ENCODE measurements at places on chromosomes 2 and 18.

DNA sequence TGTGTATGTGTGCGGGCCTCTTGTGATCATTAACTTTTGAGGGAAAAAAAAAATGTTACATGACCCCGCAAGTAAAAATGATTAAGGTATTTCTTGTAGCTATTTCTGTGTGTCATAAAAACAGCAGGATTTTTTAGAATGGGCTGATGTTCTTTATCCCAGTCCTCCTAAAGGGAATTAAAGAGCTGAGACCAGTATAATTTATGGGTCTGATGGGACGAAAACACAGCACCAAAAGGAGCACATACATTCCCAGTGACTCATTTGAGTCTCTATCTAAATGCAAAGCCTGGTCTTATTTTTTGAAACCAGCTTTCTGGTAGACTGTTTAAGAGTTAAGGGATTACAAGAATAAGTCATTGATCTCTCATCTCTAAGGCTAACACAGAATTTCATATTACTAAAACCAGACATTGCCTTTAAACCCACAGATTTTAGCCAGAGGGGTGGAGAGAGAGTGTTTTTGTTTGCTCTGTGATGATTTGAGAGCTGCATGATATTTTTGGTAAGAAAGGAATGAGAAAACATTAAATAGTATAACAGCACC is 342.3 kb upstream of the EPHA4 start:
- DNase-seq, result no peak

GRCh38 chr2:149729586-149729985 is 142.0 kb upstream of the MMADHC start:
- no peak for DNase-seq

DNA sequence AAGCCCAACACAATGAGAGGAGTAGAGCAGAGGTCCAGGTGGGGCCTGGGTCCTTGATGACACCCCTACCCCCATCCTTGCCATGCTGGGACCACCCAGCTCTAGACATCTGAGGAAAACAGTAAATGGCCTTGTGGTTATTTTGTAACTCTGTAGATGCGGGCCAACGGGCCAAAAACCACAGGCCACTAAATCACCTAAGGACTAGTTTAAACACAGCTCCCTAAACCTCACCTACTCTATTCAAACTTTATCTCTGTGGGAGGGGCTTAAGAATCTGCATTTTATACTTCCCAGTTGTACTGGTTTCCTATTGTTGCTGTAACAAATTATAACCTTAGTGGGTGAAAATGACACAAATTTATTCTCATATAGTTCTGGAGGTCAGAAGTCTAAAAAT is 19.0 kb upstream of the SERTAD2 start:
- DNase-seq, result no peak

DNA sequence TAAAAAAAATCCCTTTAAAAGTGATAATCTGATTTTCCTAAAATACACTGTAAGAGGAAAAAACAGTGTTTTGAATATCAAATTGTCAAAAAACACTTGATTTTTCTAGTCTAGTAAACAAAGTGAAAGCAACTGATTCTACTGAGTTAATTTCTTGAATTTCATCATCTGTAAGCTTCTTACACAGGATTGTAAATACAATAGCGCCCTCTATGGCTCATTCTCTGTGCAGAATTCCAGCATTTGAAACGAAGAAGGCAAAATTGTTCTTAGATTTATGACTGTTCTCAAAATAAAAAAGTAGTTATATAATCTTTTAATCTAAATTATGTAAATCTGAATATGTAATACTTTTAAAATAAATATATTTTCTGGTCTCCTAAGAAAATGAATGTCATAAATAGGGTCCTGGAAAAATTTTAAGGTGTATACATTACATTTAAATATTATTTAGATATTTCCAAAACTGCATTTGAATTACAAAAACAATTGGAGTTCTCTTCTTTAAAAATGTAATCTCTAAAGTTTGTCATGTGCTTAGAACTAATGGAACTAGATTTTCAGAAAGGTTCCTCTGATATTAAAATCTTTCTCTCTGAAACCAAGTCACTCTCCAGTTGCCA is 176.9 kb upstream of the MC4R start:
- peak; percentile 87 for DNase-seq

- DNase-seq, result no peak
Measured at GRCh38 chr2:110219496-110220189, 7.3 kb upstream of the MTLN start.

- no peak for DNase-seq
Measured at GRCh38 chr2:163259489-163259888, 420.9 kb upstream of the KCNH7 start.

DNA sequence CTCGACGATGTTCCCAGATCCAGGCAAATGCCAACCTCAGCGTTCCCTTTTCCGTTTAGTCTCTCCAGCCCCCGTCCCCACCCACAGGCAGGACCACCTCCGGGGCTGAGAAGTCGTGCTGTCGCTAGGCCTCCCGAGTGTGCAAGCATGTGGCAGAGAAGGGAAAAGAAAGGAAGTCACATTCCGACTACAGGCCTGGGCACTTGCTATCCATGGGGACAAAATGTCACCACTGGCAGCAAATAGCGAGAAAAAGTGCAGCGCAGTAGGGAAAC is 420 bp downstream of the PIGN start:
- DNase-seq, result no peak

GRCh38 chr2:98882971-98883779 is 52.9 kb downstream of the CRACDL start:
- DNase-seq, result no peak

DNA sequence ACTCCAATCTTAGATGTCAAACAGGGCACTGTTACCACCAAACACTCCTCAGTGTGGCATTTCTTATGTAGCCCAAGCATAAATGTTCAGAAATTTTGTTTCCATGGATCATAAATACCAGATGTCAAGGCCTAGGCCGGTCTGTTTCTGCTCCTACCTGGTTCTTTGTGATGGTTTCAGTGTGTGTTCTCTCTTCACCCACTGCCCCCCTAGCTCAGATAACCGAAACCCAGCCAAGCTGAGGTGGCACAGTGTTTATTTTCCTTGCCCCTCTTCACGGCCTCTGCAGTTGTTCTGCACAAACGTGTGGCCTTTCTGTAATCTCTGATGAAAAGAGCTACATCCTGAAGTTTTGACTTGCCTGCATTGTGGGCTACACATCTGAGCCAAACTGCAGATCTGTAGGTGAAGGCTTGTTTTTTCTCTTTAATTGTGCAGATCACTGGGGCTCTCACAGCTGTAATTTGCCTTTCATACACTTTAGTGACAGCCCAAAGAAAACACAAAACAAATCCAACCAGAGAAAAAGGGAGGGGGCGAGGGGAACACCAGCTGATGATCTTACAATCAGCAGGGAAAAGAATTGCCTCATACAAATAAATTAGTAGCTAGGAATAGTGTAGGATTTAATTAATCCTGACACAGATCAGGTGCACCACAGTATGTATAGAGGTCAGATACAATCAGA is 99.1 kb downstream of the NRP2 start:
- no peak for DNase-seq

GRCh38 chr2:219399716-219400478 is 12.2 kb upstream of the DNPEP start:
- DNase-seq, result no peak

GRCh38 chr2:37720533-37721200 is 49.2 kb upstream of the CDC42EP3 start:
- DNase-seq, result no peak

DNA sequence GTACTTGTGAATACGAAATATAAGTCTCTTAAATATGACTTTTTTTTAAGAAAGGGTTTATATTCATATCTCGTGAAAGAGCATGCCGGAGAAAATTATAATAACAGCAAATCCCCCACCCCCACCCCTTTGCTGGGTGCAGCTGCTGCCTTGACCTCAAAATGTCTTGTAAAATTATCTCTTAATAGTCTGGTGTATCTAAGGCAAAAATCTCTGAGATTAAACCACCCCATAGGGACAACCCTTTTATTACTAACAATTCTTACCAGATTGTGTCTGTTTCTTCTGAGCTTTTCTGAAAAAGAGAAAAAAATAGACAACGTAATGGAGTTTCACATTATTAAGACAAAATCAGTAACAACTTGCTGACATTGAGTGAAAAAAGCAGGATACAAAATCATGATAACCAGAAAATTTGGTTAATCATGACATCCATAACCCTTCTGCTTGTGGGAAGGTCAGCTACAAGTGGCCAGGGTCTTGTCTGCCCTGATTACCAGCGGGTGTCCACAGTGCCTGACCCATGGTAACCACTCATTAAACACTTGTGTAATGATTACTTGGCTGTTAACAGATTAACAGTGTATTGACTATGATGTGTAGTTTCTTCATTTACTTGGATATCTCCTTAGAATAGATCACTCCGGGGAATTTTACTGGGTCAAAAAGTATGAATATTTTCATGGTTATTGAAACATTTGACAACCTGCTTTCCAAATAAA is 1.5 kb downstream of the STRADB start:
- DNase-seq, result no peak

DNA sequence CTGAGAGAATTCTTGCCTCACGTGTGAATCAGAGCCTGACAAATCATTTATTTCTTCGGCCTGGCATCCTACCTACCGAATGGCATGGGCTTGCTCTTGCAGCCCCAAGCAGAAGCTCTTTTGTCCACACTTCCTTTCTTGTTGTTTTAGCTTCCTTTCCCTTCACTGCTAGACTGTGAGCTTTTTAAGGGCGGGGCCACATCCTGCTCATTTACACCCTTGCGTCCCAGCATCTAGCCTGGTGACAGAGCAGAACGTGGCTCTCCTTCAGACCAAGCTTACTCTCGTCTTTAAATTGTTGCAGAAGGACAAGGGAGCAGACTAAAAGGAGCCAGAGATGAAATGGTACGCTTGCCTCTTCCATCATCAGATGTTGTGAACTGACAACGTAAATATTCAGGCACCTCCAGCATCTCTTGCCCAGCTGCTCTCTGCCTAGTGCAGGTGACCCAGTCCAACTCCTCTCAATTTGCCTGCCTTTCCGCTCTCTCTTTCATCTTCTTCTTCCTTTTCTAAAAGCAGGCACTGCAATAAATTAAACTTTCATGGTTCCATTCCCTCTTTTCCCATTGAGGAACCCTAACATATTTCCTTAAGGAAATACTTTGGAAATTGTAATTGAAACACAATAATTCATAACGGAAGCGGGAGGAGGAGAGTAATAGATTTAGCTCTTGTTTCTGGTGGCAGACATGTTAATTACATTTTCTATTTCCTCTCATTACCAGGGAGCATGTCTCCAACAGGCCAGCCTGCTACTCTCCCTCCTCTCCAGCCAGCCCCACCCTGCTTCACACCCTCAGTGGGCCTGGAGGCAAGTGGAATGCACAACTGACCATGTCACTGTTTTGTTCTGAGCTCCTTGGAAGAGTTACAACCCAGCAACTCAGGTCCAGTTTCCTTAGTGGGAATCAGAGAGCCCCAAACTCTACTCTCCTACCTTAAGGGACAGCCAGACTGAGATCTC is 228.1 kb upstream of the TRIB2 start:
- no peak for DNase-seq

- DNase-seq, result no peak
Measured at GRCh38 chr2:10370390-10370789, 67.7 kb downstream of the HPCAL1 start.

DNA sequence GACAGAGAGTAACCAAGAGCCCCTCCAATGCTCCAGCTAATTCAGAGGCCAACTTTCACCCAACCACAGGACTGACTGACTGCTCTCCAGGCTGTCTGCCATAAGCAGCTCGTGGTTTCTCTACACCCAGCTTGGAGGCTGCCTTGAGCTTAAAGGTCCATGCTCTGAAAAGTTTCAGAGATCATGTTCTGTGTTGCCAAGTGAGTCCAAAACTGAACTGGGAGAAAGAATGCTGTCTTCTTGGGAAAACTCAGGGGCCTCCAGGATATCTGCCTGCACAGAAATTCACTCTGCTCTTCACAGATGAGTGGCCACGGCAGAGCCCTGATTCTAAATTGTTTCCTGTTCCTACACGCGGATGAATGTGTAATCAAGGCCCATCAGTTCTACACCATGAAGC is 51.1 kb downstream of the LPIN2 start:
- DNase-seq, result no peak

GRCh38 chr2:172397148-172397834 is 30.1 kb upstream of the ITGA6 start:
- no peak for DNase-seq

DNA sequence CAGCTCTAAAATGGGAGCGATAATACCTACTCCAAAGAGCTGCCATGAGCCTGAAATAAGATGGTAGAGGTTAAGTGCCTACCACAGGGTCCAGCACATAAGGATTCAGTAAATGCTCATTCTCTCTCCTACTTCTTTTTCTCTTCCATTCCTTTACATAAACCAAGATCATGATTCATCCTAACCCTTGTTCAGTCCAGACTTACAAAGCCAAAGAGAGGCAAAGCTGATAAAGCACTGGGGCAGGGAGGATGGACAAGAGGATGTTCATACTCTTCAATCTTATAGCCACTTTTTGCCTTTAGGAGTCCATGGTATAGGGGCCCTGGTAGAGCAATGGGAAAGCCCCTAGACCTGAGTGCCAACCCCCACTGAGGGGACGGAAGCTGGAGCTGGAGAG is 75.6 kb upstream of the PKDCC start:
- DNase-seq, result no peak

- no peak for DNase-seq
Measured at GRCh38 chr2:122804494-122804893, 1049.0 kb downstream of the TSN start.

DNA sequence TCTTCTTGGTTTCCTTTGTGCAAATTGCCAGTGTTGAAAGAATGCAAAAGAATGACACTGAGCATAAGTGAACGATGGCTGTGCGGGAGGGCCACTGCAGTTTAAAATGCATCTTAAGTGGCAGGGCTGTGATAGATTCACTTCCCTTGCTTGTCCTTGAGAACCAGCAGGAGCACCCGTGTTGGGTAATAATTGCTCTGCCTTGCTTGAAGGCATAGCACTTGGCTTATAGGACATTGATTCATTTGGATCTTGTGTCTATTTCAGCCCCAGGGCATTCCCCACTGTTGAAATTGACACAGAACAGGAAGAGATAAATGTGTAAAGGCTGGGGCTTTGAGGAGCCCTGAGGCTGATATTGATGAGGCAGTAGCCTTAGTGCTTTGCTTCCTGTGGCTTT is 1003.7 kb upstream of the GYPC start:
- no peak for DNase-seq

DNA sequence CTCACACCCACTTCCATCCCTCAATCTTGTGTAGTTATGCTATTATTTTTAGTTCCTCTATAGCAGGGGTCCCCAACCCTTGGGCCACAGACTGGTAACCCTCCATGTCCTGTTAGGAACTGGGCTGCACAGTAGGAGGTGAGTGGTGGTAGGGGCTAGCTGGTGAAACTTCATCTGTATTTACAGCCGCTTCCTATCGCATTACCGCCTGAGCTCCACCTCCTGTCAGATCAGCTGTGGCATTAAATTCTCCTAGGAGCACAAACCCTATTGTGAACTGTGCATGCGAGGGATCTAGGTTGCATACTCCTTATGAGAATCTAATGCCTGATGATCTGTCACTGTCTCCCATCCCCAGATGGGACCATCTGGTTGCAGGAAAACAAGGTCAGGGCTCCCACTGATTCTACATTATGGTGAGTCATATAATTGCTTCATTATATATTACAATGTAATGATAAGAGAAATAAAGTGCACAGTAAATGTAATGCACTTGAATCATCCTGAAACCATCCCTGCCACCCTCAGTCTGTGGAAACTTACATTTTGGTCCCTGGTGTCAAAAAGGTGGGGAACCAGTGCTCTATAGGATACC is 1.6 kb upstream of the RAB11FIP5 start:
- no peak for DNase-seq

GRCh38 chr2:237858294-237859081 is 935 bp upstream of the RAMP1 start:
- DNase-seq, result peak; percentile 88
